ENCODE measurements at places on chromosomes 5 and 9.
A peak's percentile ranks its signal among the peaks of the same experiment; 100 is the strongest.

DNA sequence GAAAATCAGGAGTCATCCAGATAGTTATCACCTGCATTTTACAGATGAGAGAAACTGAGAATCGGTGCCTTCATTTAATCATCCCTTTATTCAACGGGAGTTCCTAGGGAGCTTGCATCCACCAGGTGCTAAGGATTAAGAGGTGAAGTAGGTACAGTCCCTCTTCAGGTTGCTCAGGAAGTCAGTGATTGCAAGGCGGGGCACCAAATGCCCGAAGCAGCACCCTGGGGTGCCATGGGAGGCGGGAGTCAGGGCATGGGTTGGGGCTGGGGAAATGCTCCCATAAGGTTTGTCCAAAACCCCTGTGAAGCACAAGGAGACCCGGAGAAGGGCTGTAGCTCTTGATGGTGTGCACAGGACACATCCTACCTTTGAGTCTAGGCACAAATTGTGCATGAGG, 98.8 kb upstream of the KLF4 start:
- H3K27me3 ChIP-seq: peaks cover 28% of the 10 kb centered on the region
- DNase-seq: no peak
- H3K4me3 ChIP-seq: no peak overlapping the region

GRCh38 chr5:62000646-62001045, 305.4 kb upstream of the KIF2A start:
- no peaks in the 10 kb centered on the region for H3K36me3 ChIP-seq
- H3K4me1 ChIP-seq: no peaks in the 10 kb centered on the region
- H3K27ac ChIP-seq: no peak overlapping the region
- no peak overlapping the region for H3K4me3 ChIP-seq

- no peaks in the 10 kb centered on the region for H3K27me3 ChIP-seq
- H3K27ac ChIP-seq: peak overlapping the region; percentile 91
- peaks cover 12% of the 10 kb centered on the region for H3K36me3 ChIP-seq
These were observed 470 bp upstream of the SLC22A5 start for GRCh38 chr5:132369007-132369473.

DNA sequence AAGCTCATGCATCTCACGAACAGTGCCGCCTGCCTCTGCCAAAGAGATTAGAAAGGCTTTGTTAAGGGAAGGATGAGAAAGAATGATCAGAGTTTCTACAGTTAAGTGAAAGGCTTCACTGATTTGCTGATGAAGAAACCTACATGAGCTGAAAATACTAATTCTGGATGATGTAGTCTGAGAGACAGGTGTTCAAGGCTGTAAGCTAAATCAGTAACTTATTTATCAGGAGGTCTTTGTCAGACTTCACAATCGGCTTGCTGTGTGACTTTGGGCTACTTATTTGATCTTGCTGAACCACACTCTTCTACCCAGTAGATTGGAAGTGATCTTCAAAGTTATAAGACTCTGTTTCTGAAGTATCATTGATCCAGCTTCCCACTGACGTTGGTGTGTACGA, 264.2 kb downstream of the RAB3C start:
- no peaks in the 10 kb centered on the region for H3K4me1 ChIP-seq
- no peak overlapping the region for H3K27ac ChIP-seq
- H3K27me3 ChIP-seq: peaks cover 9% of the 10 kb centered on the region
- no peaks in the 10 kb centered on the region for H3K36me3 ChIP-seq

- peaks cover 6% of the 10 kb centered on the region for H3K36me3 ChIP-seq
- no peak for DNase-seq
- H3K4me3 ChIP-seq: no peak overlapping the region
- peaks cover 5% of the 10 kb centered on the region for H3K27me3 ChIP-seq
- no peak overlapping the region for H3K27ac ChIP-seq
- no peaks in the 10 kb centered on the region for H3K4me1 ChIP-seq
These were observed 231.5 kb upstream of the PPP1R2B start for GRCh38 chr5:156618601-156619000.

GRCh38 chr9:130663258-130663976, 977 bp upstream of the PRDM12 start:
- DNase-seq: no peak
- peak overlapping the region; percentile 62 for H3K4me3 ChIP-seq
- H3K27ac ChIP-seq: no peak overlapping the region
- no peaks in the 10 kb centered on the region for H3K36me3 ChIP-seq

Measured in naive thymus-derived CD8-positive, alpha-beta T cell (primary cell).